Aorta (tissue), 5 donors: ENCODE measurements at places on chromosomes 16 and 17. TPM values are rescaled to one million over a fixed set of nuclear protein-coding genes. Genes with fewer than 3 reads are reported as not detected.

The PSMD7 gene
- 69.6 TPM for total RNA-seq

The SMTNL2 gene
- 0.49 TPM for total RNA-seq

The NLRP1 gene
- total RNA-seq, result 35.2 TPM

The CCDC137 gene
- 13.4 TPM for total RNA-seq

The KIF19 gene
- total RNA-seq, result 4.4 TPM

The BTBD17 gene
- total RNA-seq, result not detected

The ARHGAP23 gene
- 126 TPM for total RNA-seq

The ZACN gene
- not detected for total RNA-seq

The TELO2 gene
- 28.2 TPM for total RNA-seq

The SLC4A1 gene
- 1.5 TPM for total RNA-seq

The KREMEN2 gene
- total RNA-seq, result not detected

The CTNS gene
- 13.8 TPM for total RNA-seq

The PRRT2 gene
- 10.9 TPM for total RNA-seq

The C1QTNF1 gene
- 439 TPM for total RNA-seq

The KRTAP2-1 gene
- not detected for total RNA-seq

The NOXO1 gene
- not detected for total RNA-seq

The ABCC11 gene
- not detected for total RNA-seq

The KRT9 gene
- not detected for total RNA-seq

The KRT27 gene
- not detected for total RNA-seq

The TBX6 gene
- total RNA-seq, result 0.62 TPM

The TSNAXIP1 gene
- 1.1 TPM for total RNA-seq

The MYH1 gene
- not detected for total RNA-seq

The TBC1D3D gene
- total RNA-seq, result not detected

The FBXW10 gene
- total RNA-seq, result not detected

The NKD1 gene
- total RNA-seq, result 55.2 TPM

The EPX gene
- not detected for total RNA-seq

The AP1G1 gene
- total RNA-seq, result 87.7 TPM

The SCGB1C2 gene
- not detected for total RNA-seq

The CLEC18A gene
- total RNA-seq, result 3.0 TPM

The MYO18A gene
- total RNA-seq, result 102 TPM

The ITGA2B gene
- total RNA-seq, result 3.3 TPM

The WWP2 gene
- 144 TPM for total RNA-seq

The FAM20A gene
- total RNA-seq, result 71.6 TPM

The CES3 gene
- 2.4 TPM for total RNA-seq

The GJC1 gene
- 23.8 TPM for total RNA-seq

The CNGB1 gene
- not detected for total RNA-seq

The MT1B gene
- total RNA-seq, result not detected

The PIMREG gene
- not detected for total RNA-seq

The ABCC12 gene
- total RNA-seq, result not detected

The GRIN2C gene
- total RNA-seq, result 0.19 TPM

The C16orf54 gene
- 3.1 TPM for total RNA-seq

The NTN3 gene
- 0.42 TPM for total RNA-seq

The MSI2 gene
- 48.2 TPM for total RNA-seq

The SLFN14 gene
- total RNA-seq, result 0.30 TPM

The TNFRSF17 gene
- not detected for total RNA-seq

The GP2 gene
- total RNA-seq, result 4.8 TPM

The NT5M gene
- 2.2 TPM for total RNA-seq

The SHBG gene
- 0.33 TPM for total RNA-seq

The COPZ2 gene
- 84.2 TPM for total RNA-seq

The KCNG4 gene
- not detected for total RNA-seq

The CMTM2 gene
- total RNA-seq, result not detected

The NUBP1 gene
- total RNA-seq, result 31.3 TPM

The CUEDC1 gene
- 43.6 TPM for total RNA-seq

The PLA2G10 gene
- total RNA-seq, result not detected

The MXRA7 gene
- 262 TPM for total RNA-seq

The ADAD2 gene
- total RNA-seq, result not detected

The HBZ gene
- total RNA-seq, result not detected

The PDILT gene
- not detected for total RNA-seq
